CD4-positive, alpha-beta memory T cell (primary cell): ENCODE measurements at places on chromosomes 3 and 15. TPM values are rescaled to one million over a fixed set of nuclear protein-coding genes. Genes with fewer than 3 reads are reported as not detected.

- no peak for DNase-seq
Observed at GRCh38 chr15:42691308-42691707, 45.6 kb downstream of the CDAN1 start.

DNA sequence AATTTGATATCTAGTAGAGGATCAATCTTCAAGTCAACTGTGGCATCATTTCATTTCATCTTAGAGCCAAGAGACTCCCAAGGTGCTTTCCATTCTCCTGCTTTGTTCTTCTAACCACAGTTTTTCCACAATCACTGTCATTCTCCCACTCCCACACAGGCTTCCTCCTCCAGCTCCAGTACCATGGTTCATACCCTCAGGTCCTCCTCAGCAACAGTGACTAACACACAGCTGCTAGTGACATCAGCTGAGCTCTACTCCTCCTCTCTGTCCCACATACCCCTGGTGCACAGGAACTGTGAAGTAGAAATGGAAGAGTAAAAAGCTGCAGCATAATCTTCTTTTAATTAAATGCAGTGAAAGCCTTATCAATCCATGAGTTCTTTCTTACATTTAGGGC, 200.2 kb upstream of the DPH6 start:
- no peak for DNase-seq

DNA sequence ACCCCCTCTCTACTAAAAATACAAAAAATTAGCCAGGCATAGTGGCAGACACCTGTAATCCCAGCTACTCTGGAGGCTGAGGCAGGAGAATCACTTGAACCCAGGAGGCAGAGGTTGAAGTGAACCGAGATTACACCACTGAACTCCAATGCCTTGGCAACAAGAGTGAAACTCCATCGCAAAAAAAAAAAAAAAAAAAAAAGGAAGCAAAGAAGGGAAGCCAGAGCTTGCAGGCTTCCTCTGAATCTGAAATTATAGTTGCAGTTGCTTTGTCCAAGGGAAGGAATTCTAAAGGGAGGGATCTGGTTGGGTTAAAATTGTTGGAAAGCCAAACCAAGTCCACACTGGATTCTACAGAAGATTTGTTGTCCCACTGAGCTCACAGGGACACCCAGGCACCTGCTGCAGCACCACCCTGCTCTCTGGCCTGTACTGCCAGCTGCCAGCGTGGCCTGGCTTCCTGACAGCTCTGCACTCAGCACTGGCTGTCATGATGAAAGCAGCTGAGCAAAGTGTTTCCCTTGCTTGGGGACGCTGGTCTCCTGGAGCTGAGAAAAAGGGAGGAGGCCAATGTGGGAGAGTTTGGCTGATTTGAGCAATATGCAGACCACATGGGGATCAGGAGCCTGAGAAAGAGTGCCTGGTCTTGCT, 88.8 kb upstream of the HES1 start:
- no peak for DNase-seq

- no peak for DNase-seq
Observed at GRCh38 chr15:67241132-67241855, 13.2 kb downstream of the AAGAB start.

- no peak for DNase-seq
Observed at GRCh38 chr15:71117714-71118305, 2.5 kb downstream of the THSD4 start.

GRCh38 chr3:27114684-27115083, 254.5 kb downstream of the NEK10 start:
- DNase-seq, result no peak

DNA sequence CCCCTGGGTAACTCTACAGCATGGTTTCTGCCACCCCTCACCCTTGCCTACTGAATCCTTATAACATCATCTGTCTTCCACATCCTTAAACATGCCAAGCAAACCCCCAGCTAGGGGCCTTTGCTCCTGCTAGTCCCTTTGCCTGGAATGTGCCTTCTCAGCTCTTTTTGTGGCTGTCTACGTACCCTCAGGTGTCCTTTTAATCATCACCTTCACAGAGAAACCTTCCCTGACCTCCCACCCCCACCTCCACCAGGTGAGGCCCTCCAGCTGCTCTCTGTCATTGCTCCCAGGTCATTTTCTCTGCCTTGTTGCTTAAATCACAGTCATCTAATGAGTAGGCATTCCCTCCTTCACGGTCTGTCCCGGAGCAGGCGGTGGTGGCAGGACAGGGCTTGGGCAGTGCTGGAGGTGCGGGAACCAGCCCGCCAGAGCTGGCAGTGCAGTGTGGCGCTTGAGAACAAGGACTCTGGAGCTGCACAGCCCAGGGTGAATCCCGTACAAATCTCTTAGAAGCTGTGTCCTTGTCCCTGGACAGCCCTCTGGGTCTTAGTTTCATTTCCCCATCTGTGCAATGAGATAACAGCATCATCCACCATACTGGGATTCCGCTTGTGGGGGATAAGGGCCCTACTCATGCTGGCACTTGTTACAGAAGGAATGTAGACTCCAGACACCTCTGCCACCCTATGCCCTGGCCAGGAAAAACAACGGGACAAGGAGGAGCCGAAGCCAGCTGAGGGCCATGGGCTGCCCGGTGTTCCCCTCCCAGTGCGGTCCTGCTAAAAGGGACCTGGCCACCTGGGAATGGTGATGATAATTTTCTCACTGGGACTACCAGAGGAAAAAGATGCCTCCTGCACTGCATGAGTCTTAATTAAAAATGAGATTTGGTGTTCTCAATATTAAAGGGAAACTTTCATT, 52.1 kb upstream of the IQSEC1 start:
- no peak for DNase-seq

The SLC7A14 gene
- not detected for polyA plus RNA-seq

The ALG1L2 gene
- polyA plus RNA-seq, result not detected

The SLC6A1 gene
- not detected for polyA plus RNA-seq
